ENCODE measurements at places on chromosomes 3 and 15. TPM values are rescaled to one million over a fixed set of nuclear protein-coding genes. Genes with fewer than 3 reads are reported as not detected.

DPPA2 gene
- total RNA-seq = not detected

TEX55 gene
- total RNA-seq = not detected

TFDP2 gene
- total RNA-seq = 70.8 TPM

- no peak for DNase-seq
These were observed at the start of gene HAPLN3 for GRCh38 chr15:88894819-88895767. Gene HAPLN3, minus strand, starts transcription at chr15:88895544. Its CDS starts 8,246 bp downstream, at chr15:88887298.

DNA sequence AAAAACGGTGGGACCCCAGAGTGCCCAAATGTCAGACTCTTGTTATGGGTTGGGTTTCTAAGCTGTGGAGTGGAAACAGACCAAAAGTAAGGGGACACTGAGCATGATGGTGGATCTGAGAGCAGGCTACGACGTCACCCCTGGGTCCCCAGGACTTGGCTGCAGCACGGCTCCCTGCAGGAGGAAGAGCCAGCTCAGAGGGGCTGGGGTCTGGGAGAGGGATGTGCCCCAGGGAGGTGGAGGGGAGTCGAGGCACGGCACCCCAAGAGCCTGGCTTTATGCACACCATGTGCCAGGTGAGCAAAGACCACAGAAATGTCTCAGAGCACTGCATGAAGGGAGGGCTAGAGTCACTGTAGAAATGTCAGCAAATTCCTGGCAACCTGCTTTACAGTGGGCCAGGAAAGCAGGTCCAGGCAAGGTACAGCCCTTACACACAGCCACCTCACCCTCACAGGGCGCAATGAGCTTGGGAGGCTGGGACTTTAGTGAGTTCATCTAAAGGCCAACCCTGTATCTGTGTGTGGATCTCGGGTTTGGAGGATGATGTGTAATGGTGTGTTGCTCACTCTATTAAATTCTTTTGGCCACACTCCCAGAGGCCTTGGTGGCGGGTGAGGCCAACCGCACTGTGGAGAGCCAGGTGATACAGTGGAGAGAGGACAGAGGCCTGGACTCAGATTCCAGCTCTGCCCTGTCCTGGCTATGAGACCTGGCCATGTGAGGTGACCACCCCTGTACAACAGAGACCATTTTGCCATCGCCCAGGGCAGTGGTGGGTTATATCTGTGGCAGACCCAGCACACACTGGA, 14.1 kb downstream of the CTSH start:
- no peak for DNase-seq

DNA sequence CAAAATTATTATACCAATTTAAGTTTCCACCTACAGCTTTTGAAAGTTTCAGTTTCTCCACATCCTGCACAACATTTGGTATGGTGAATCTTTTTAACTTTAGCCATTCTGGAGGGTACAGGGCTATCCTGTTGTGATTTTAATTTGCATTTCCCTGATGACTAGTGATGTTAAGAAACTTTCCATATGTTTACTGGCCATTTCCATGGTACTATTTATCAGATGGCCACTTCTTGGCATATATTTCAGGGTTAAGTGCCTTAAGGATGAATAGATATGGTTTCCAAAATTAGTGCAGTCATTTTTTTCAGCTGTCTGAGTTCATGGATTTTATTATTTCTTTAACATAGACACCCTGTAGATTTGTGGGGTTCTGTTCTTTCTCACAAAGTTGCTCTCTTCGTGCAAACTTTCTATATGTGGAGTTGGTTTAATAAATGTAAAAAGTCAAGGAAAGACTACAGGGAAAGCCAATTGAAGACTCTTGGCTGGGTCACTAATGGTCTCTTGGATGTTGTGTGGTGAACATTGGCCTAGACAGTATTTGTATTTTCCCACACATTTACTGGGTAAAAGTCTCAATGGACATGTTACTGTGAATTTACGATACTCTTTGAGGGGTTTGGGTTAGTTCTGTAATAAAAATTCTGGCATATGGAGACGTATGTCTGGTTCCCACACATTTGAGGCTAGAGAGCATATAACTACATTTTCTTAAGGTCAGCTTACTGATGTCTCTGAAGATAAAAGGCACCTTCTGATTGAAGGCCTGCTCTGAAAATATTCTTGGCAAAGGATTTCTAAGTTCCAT, 147.5 kb upstream of the PDZRN3 start:
- no peak for DNase-seq

- no peak for DNase-seq
These were observed 20.2 kb upstream of the CFAP161 start for GRCh38 chr15:81113861-81114291.

- DNase-seq = no peak
These were observed 218.5 kb downstream of the BBX start for GRCh38 chr3:107740992-107741896.

DNA sequence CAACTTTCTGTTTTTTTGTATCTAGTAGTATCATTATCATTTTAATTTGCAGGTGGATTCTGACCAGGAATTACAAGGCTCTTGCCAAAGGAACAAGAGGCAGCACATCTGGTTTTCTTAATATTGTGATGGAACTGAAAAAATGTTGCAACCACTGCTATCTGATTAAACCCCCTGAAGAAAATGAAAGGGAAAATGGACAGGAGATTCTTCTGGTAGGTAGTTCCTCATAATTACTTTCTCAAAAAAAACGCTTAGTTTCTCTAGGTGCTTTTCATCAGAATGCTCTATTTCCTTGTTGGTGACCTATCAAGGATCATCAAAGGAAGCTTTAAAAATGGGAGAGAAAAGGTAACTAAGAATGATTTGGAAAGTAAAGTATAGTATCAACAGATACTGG, 71.6 kb downstream of the CHD2 start:
- DNase-seq = no peak

Measured in right cardiac atrium (tissue), 5 donors.